Activated T-cell treated with anti-CD3 and anti-CD28 coated beads for 48 hours (primary cell): ENCODE measurements at places on chromosomes 7 and 10.

DNA sequence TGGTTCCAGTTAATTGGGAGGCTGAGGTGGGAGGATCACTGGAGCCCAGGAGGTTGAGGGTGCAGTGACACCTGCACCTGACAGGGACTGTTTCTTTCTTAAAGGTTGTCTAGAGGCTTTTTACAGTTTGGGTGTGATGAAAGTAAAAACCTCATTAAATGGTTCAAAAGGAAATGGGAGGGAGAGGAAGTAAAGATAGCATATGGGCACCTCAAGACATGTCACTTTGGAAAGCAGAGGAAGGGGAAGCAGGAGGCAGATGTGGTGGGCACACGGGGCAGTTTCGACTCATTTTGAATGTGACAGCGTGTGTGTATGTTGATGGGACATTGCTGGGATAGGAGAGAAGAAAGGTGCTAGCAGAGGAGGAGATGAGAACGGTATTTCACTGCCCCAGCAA lies 203.1 kb downstream of the MLLT10 start:
- DNase-seq: no peak

DNA sequence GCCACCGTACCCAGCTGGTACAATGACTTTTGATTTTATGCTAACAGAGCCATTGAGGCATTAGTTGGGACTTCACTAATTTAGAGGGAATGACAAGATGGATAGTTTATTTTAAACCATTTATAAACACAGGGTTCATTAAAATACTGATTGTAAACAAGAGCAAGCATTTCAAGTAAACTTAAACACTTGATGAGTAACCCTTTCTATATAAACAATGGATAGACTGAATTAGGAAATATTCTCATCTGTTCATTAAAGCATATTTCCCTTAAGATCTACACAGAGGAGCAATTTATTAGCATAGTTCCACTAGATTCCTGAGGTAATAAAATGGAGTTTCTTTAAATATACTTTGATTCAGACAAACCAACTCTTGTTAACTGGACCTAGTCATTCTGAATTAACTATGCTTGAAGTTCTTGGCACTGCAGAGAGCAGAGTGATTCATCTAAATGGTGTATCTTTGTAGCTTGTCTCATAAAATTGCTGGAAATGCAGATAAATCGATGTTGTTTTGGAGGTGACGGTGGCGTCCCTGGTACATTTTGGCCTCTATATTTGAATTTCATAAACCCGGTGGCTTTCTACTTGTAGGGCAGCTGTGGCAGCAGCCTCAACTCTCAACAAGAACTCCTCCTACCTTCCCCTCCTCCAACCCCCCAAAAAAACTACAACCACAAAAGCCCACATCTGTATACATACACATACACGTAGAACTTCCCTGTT lies 15.4 kb upstream of the VDAC2 start:
- DNase-seq: no peak

GRCh38 chr7:30950197-30950596 lies 13.6 kb upstream of the GHRHR start:
- no peak for DNase-seq

- no peak for DNase-seq
Measured at GRCh38 chr7:151035902-151036301, 7.7 kb downstream of the ABCB8 start.

DNA sequence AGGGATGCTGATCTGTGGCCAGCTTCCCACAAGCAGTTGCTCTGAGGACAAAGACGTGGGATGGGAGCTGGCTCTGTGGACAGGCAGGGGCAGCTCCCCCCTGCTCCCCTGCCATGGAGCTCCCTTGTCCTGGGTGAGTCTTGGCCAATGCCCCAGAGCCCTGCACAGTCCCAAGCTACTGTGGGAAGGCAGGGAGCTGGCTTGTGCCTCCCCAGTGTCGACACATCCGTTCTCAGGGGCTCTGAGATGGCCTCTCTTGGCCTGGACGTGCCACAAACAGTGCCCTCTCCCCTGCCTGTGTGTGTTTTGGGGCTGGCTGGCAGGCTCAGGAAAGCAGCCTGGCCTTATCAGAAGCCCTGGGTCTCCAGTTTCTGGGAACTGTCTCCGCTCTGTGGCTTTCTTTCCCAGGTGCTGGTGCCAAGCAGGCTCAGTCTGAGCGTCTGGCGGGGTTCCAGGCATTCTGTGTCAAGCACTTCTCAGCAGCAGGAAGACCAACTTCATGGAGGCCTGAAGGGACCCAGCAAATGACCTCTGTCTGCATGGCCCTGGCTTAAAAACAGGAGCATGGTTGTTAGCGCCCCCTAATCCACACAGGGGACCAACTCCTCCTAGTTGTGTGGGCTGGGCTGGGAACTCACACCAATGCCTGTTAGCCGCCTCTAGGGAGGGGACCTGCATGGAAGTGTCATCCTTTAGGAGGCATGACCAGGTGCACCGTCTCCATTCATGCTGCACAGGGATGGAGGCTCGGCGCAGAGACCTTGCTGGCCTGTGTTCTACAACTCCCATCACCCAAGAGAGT lies 375.2 kb downstream of the RPS24 start:
- no peak for DNase-seq

GRCh38 chr7:28410628-28411531 lies 1.4 kb upstream of the CREB5 start:
- DNase-seq: no peak

- no peak for DNase-seq
Measured at GRCh38 chr10:73910401-73910763, 550 bp upstream of the PLAU start.

- DNase-seq: no peak
Measured at GRCh38 chr7:123157606-123158005, 42.2 kb downstream of the SLC13A1 start.

- no peak for DNase-seq
Measured at GRCh38 chr7:90723866-90724265, 127.7 kb downstream of the CDK14 start.

- DNase-seq: no peak
Measured at GRCh38 chr7:35723011-35723410, 28.1 kb upstream of the HERPUD2 start.

DNA sequence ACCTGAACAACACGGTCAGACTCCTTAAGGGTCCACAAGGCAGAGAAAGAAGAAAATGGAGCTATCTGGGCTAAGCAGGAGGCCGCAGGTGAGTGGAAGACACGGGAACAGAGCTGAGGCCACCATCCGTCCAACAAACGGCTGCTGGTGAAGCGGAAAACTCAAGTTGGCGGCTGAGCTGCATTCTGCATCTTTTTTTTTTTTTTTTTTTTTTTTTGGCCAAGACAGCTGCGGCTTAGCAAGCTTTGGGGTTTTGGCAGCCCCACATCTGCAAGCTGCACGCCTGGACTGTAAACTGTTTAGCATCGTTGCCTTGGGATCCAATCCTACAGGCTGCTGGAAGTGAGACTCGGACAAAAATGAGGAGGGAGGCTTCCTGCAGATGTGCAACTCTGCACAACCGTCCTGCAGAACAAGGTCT lies 37.4 kb downstream of the RGS10 start:
- no peak for DNase-seq

- no peak for DNase-seq
Measured at GRCh38 chr10:125200396-125200795, 40.0 kb upstream of the CTBP2 start.

DNA sequence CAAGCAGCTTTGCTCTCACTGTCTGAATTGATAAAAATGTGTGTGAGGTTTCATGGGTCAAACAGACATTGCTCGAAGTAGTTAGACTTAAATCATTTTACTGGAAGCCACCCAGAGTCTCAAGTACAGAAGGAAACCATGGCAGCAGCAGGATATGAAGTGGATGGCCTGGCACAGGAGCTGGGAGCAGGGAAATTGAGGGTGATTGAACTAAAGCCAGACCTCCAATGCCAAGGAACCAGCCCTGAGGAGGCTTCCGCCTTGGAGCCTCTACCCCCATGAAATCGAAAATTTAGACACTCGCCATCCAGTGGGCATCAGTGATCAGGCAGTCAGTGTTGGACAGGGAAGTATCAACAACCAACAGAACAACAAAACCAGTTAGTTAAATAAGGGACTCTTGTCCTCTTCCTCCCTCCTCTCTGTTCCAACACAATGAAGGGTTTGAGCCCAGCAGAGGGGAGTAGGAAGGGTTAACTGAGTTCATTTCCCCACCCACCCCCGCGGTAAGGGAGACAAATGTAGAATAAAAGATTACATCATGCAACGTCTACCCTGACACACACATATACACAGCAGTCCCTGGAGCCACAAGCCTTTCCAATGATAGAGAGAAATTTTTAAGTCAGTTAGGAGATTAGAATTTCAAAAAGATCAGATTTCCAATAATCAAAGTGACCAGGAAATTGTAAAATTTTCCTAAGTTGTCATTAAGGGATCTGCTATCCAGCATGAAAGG lies 156.3 kb downstream of the SLC16A9 start:
- no peak for DNase-seq

- DNase-seq: no peak
Measured at GRCh38 chr7:128876978-128877755, 14.5 kb downstream of the ATP6V1F start.

- no peak for DNase-seq
Measured at GRCh38 chr7:70670288-70670687, 461.7 kb upstream of the GALNT17 start.

GRCh38 chr10:97060441-97061084 lies 125.2 kb downstream of the SLIT1 start:
- DNase-seq: no peak
